Breast epithelium (tissue), 4 donors: ENCODE measurements at places on chromosomes 12 and 14. TPM values are rescaled to one million over a fixed set of nuclear protein-coding genes. Genes with fewer than 3 reads are reported as not detected.
A peak's percentile ranks its signal among the peaks of the same experiment; 100 is the strongest.

DNA sequence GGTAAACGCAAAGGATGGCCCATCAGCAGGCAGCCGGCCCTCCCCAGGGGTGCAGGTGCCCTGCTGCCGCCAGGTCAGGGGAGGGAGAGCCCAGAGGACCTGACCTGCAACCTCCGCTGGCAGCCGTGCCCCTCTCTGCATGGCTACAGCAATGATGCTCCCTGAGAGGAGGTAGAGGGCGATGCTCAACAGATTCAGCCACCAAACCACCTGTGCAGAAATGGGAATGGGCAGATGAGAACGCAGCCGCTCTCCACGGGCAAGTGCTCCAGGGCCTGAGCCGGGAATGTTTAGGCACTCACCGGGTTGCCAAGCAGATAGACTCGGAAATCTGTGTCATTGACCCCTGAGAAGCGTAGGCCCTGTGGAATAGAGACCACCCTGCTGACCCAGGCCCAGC is 8.7 kb upstream of the NGB start:
- no peaks in the 10 kb centered on the region for H3K27me3 ChIP-seq
- no peak overlapping the region for H3K4me3 ChIP-seq
- no peak overlapping the region for H3K27ac ChIP-seq
- no peaks in the 10 kb centered on the region for H3K4me1 ChIP-seq
- DNase-seq: no peak

DNA sequence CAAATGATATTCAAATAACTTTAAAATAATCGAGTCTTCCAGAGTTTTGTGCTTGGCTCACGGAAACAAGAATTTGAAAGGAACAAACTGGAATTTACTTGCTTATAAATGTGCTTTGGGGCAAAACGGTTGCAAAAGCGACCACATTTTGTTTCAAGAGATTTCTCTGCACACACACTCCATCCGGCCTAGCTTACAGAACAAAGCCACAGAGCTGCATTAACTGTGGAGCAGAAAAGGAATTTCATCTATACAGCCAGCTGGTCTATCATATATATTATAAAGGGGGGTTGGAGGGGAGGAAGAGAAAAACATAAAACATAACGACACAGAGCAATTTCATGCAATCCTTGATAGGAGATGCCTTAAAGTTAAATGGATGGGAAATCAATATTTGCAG is 153.0 kb downstream of the MYRFL start:
- H3K27ac ChIP-seq: no peak overlapping the region
- no peaks in the 10 kb centered on the region for H3K4me1 ChIP-seq
- no peak for DNase-seq
- H3K36me3 ChIP-seq: no peaks in the 10 kb centered on the region
- H3K27me3 ChIP-seq: no peaks in the 10 kb centered on the region
- no peak overlapping the region for H3K4me3 ChIP-seq

DNA sequence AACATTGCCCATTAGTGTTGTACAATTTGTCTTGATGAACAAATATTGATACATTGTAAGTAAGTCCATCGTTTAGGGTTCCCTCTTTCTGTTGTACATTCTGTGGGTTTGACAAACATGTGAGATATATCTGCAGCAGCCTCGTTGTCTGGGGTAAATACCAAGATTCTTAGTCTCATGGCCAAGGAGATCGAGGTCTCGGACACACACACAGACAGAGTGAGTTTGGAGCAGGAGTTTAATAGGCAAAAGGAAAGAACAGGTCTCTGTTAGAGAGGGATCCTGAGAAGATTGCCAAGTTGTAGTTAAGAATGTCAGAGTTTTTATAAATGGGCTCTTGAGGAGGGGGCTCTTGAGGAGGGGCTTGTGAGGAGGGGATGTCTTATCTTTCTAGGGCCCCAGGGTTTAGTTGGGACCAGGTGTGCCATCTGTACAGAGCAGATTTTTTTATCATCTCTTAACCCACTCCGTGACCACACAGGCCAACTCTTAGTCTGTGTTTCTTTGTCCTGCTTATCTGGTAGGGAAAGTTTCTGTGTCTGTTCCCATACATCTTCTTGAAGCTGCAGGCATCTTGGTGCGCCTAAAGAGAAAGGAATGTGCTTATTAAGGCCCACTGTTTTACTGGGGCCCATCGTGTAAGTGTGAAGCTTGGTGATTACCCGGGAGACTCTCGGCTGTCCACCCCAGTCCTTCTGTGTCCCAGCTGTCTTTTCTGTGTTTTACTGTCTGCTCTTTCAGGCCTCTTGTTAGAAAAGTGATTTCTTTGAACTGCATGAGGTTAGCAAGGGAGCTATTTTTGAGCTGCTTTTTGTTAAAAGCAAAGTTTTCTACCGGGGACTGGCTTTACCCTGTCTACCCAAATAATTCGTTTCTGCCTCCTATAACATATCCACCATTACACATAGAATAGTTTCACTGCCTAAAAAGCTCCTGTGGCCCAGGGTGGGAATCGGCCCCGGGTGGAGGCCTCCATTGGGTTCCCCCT is 22.4 kb upstream of the CLEC2D start:
- H3K4me3 ChIP-seq: peak overlapping the region; percentile 70
- no peaks in the 10 kb centered on the region for H3K27me3 ChIP-seq
- no peaks in the 10 kb centered on the region for H3K36me3 ChIP-seq
- no peaks in the 10 kb centered on the region for H3K4me1 ChIP-seq
- peak overlapping the region; percentile 94 for H3K27ac ChIP-seq

- no peaks in the 10 kb centered on the region for H3K27me3 ChIP-seq
- no peak overlapping the region for H3K4me3 ChIP-seq
- peak overlapping the region; percentile 89 for H3K27ac ChIP-seq
Measured at GRCh38 chr14:69658664-69659261, 47.4 kb downstream of the SUSD6 start.

DNA sequence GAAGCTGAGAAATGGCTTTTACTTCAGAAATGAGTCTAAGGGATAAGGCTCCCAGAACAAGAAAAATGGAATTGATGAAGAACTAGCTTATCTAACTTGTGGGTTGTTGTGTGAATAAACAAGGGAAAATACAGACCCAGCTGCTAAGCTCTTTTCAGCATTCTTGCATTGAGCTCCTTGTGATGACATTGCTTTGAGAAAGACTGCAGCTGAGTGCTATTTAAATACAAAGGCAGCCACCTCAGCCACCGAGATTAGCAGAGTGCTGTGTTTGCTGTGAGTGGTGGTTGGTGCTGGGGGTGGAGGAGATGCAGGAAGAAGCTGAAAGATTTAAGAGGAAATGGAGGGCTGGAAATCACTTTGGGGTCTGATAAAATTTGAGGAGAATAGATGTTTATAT is 396.0 kb upstream of the PRICKLE1 start:
- no peak overlapping the region for H3K4me3 ChIP-seq
- H3K4me1 ChIP-seq: no peaks in the 10 kb centered on the region
- H3K27me3 ChIP-seq: no peaks in the 10 kb centered on the region
- H3K27ac ChIP-seq: no peak overlapping the region

DNA sequence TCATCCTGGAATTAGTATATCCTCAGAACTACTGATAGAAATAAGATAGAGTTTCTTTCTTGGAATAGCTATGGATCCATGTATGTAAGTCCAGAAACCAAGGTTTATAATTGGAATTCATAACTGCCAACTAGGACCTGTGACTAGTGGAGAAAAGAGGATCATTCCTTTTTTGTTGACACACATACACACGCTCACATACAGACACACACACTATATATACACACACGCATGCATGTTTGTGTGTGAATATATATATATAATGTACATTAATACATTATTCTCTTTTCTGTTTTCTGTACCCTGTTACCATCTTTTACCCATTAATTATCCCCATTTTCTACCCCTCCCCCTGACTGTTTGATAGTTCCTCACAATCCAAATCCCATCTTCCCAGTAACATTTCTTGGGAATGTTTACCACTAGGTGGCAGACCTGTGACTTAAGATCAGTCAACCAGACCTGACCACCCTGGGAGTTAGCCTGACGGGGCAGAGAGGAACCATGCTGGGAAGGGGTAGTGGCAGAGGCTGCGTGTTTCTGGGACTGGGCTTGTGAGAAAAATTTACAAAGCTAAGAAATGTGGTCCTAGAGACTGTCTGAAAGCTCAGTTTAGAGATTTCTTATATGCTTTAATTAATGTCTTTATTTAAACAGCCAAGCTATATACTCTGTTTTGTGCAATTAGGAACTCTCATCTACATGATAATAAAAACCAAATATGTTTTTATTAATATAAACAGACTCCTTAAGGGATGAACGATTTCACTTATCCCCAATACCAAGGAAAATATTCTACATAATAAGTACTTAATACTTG is 308.0 kb downstream of the PPFIA2 start:
- no peak overlapping the region for H3K4me3 ChIP-seq
- no peak for DNase-seq
- H3K36me3 ChIP-seq: no peaks in the 10 kb centered on the region
- H3K27me3 ChIP-seq: no peaks in the 10 kb centered on the region

DNA sequence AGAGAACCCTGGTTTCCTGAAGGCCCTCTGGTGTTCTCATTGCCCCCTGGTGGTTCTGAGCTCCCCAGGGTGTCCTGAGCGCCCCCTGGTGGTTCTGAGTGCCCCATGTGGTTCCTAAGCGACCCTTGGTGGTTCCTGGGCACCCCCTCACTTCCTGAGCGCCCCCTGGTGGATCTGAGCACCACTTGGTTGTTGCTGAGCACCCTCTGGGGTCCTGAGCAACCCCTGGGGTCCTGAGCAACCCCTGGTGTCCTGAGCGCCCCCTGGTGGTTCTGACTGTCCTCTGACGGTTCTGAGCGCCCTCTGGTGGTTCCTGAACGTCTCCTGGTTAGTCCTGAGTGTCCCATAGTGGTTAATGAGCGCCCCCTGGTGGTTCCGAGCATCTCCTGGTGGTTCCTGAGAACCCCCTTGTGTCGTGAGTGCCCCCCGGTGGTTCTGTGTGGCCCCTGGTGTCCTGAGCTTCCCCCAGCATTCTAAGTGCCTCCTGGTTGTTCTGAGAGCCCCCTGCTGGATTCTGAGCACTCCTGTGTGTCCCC is 568.3 kb downstream of the TMEM121 start:
- no peak for DNase-seq
- H3K27me3 ChIP-seq: no peaks in the 10 kb centered on the region
- H3K4me1 ChIP-seq: no peaks in the 10 kb centered on the region
- no peak overlapping the region for H3K4me3 ChIP-seq

GRCh38 chr12:67630373-67631088 is 18.0 kb upstream of the DYRK2 start:
- no peaks in the 10 kb centered on the region for H3K4me1 ChIP-seq
- no peaks in the 10 kb centered on the region for H3K27me3 ChIP-seq
- H3K36me3 ChIP-seq: no peaks in the 10 kb centered on the region
- H3K27ac ChIP-seq: no peak overlapping the region
- DNase-seq: no peak

DNA sequence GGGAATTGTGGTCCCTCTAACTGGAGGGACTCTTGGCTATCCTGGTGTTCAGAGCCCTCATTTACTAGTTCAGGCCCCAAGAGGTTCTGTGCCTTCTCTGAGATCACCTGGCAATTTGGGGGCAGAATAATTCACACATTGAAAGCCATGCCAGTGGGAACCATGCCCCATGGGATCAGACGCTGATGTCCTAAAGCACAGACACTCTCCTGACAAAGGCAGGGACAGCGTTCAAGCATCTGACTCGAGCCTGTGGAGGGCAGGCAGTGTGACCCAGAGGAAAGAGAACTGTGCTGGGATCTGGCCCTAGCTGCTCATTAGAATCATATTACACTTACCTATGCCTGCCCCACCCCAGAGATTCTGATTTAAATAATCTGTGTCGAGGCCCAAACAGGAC is 2.4 kb upstream of the ASB2 start:
- no peak overlapping the region for H3K27ac ChIP-seq
- H3K4me3 ChIP-seq: no peak overlapping the region
- DNase-seq: no peak
- no peaks in the 10 kb centered on the region for H3K27me3 ChIP-seq
- H3K4me1 ChIP-seq: no peaks in the 10 kb centered on the region
- no peaks in the 10 kb centered on the region for H3K36me3 ChIP-seq

DNA sequence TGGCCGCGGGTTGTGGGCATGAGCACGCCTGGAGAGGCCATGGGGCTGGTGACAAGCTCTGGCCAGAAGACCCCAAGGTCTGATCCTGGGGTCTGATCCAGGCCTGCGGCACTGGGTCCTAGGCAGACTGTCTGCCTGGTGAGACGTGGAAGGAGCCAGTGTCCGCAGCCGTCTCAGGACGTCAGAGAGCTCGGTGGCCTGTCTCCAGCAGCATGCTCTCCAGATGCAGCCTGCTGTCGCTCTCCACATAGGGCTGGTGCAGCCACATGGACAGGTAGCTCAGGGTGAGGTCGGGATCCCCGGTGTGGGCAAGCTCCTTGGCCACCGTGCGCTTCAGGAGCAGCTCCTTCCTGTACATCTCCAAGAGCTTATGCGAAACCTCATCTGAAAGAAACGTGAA is 14.3 kb downstream of the CINP start:
- no peak for DNase-seq
- no peaks in the 10 kb centered on the region for H3K4me1 ChIP-seq
- no peak overlapping the region for H3K4me3 ChIP-seq
- no peaks in the 10 kb centered on the region for H3K27me3 ChIP-seq

DNA sequence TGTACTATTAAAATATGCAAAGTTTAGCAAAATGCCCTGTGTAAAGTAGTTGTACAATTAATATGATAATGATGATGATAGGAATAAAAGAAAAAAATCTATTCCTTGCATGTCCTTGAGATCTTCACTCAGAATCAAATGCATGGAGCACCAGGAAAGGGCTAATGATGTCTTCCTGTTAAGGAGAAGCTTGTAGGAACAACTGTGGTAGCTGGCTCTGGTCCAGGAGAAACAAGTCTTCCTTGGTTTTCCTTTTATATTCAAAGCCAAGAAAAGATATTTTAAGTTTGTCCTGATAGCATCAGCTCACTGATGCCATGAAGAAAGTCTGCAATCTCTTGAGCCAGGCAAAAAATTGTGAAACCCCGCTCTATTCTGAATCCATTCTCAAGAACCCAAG is 138.9 kb downstream of the PIK3C2G start:
- no peaks in the 10 kb centered on the region for H3K27me3 ChIP-seq
- no peak for DNase-seq
- H3K27ac ChIP-seq: no peak overlapping the region
- no peaks in the 10 kb centered on the region for H3K4me1 ChIP-seq
- no peaks in the 10 kb centered on the region for H3K36me3 ChIP-seq
- no peak overlapping the region for H3K4me3 ChIP-seq

GRCh38 chr12:103308396-103308795 is 187.4 kb downstream of the C12orf42 start:
- H3K27ac ChIP-seq: no peak overlapping the region
- H3K4me3 ChIP-seq: no peak overlapping the region
- H3K4me1 ChIP-seq: no peaks in the 10 kb centered on the region
- no peaks in the 10 kb centered on the region for H3K36me3 ChIP-seq
- no peaks in the 10 kb centered on the region for H3K27me3 ChIP-seq

GRCh38 chr12:46445093-46445492 is 72.5 kb upstream of the SLC38A2 start:
- H3K4me1 ChIP-seq: peaks cover under 1% of the 10 kb centered on the region
- no peak overlapping the region for H3K4me3 ChIP-seq
- no peaks in the 10 kb centered on the region for H3K27me3 ChIP-seq
- H3K36me3 ChIP-seq: no peaks in the 10 kb centered on the region
- H3K27ac ChIP-seq: no peak overlapping the region

GRCh38 chr14:61077951-61078720 is 97.1 kb downstream of the SLC38A6 start:
- H3K27ac ChIP-seq: no peak overlapping the region
- no peaks in the 10 kb centered on the region for H3K36me3 ChIP-seq
- no peaks in the 10 kb centered on the region for H3K27me3 ChIP-seq
- no peak overlapping the region for H3K4me3 ChIP-seq
- no peak for DNase-seq

Gene SUPT16H
- 73.1 TPM for total RNA-seq

Gene SLCO1B1
- not detected for total RNA-seq

Gene CIROP
- not detected for total RNA-seq

Gene KCNK13
- total RNA-seq: 0.16 TPM
